ENCODE measurements at places on chromosomes 4 and X.

DNA sequence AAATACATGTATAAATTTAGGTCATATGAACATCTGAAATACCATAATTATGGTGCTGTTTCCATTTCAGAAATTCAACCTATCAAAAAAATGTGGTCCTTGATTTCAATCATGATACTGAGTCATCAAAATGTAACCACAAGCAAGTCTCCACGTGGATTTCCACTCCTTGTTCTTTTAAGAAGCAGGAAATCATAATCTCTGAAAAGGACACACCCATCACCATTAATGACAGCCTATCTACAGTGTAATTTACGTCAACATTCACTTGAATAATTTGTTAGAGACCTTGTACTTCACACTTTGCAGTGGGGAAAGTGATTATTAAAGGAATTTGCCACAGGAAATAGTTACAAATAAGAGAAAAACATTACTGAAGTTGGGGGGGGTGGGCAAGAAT lies 17.7 kb upstream of the SLC7A11 start:
- DNase-seq: peak; percentile 65

GRCh38 chr4:41418444-41418843 lies 119.5 kb upstream of the LIMCH1 start:
- DNase-seq: peak; percentile 90

GRCh38 chrX:11579636-11580600 lies 85.8 kb downstream of the ARHGAP6 start:
- no peak for DNase-seq

DNA sequence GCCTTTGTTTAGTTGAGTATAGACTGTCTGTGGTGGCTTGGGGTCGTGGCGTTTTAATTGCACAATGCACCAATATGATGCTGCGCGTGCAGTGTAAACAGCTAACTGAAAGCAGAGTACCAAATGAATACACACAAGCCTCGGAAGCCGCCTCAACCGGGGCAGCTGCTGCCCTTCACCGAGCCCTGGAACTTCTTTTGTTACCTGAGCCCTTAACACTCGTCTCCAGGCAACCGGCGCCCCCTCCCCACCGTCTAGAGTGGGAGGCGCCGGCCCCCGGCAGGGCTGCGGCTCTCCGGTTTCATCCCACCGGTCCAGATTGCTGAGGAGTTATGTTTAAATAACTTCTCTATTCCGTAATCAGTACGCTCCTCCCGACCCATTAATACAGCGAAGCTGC lies 173.2 kb upstream of the TBL1X start:
- DNase-seq: no peak

DNA sequence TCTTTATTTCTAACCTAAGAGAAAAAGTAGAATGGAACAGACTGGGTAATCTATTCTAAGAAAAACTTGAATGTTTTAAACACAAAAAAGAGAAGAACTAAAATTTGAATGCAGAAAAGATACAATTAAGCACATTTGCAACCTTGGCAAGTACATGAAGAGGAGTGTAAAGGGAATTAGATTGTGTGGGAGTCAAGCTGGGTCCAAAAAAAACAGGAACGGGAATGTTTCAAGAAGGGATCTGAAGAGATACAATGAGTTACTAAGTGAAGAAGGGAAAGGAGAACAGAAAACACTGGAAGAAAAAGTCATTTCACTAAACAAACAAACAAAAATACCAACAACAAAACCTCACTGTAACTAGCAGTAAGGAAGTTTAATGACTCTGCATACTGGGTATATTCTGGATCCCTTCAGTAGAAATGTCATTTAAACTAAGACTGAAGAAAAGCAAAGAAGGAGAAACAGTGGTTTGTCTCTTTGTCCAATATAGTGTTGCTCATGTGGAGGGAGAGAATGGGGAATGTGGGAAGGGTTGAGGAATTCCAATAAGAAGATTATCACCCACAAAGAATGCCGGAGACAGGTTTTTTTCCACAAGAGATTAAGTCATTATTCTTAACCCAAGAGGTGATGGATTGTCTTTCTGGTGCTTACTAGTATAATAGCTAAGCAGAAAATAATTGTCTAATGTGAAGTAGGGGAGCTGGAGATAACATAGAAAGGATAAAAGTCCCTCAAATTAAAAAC lies 50.4 kb upstream of the PTPN13 start:
- DNase-seq: peak; percentile 48

DNA sequence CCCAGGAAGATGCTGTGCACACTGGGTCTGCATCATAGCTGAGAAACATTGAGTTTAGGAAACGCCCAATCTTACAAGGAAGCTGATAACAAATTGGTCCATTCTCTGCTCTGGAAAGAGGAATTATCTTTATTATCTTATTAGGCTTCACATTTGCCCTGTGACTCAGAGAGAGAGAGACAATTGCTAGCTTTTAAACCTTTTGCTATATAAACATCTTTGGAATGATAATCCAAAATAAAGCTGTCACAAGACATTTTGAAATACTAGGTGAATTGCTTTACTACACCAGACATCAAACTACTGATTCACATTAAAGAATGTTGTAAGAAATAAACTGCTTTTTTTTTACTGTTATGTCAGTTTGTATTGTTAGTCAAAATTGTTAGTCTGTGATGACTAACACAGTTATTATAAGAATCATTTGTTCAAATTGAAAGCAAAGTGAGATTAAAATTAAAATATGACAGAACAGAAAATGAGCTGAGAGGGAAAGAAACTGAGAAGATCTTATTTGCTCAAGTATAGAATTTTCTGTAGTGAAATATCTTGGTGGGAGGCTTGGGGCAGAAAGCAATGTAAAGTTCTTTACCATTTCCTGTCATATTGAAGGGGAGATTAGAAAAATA lies 765.4 kb upstream of the PCDH10 start:
- DNase-seq: peak; percentile 31

GRCh38 chr4:78612398-78613178 lies 61.0 kb downstream of the ANXA3 start:
- DNase-seq: peak; percentile 65

All from EH (cell line).